Germinal center (tissue), 1 donor: ENCODE measurements at places on chromosomes 11 and 22.
A peak's percentile ranks its signal among the peaks of the same experiment; 100 is the strongest.

DNA sequence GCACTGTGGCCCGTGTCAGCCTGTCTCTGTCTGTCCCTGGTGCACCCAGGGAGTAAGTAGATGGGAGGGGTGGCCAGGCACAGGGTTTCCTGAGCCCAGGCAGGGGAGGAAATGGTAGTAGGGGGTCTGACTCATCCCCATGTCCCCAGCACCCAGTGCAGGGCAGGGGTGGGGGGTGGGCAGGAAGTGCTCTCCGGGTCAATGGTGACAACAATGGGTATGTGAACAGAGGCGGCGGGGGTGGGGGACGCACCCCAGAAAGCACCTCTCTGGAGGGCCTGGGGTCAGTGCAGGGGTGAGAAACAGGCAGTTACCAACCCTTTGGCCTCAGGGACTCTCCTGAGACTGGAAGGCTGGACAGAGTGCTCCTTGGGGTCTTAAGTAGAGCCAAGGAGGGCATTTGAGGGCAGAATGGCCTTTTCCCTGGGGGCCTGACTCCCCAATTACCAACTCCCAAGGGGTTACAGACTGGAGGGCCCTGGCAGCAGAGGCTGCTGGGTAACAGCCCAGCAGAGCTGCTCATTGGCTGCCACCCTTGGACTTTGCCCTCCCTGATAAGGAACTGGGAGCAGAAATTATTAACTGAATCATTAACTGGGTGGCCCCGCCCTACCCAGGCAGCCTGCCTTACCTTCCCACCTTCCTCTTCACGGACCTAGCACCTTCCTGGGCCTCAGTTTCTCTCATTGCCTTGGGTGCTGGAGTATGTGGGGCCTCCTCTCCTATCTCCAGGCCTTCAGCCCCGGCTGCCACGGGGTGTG, 4.2 kb downstream of the MYRF start:
- no peak for DNase-seq

- no peak for DNase-seq
Measured at GRCh38 chr11:112268406-112268805, 7.7 kb upstream of the PLET1 start.

- no peak for DNase-seq
Measured at GRCh38 chr11:76885390-76886097, 24.8 kb downstream of the ACER3 start.

GRCh38 chr22:46617207-46617985, 2.8 kb upstream of the GRAMD4 start:
- no peak for DNase-seq

- DNase-seq: no peak
Measured at GRCh38 chr11:81444297-81444696, 1289.4 kb downstream of the FAM181B start.

- DNase-seq: no peak
Measured at GRCh38 chr22:24819487-24819886, 13.5 kb downstream of the SGSM1 start.

GRCh38 chr11:64485074-64485473, 105.9 kb upstream of the SLC22A12 start:
- no peak for DNase-seq

DNA sequence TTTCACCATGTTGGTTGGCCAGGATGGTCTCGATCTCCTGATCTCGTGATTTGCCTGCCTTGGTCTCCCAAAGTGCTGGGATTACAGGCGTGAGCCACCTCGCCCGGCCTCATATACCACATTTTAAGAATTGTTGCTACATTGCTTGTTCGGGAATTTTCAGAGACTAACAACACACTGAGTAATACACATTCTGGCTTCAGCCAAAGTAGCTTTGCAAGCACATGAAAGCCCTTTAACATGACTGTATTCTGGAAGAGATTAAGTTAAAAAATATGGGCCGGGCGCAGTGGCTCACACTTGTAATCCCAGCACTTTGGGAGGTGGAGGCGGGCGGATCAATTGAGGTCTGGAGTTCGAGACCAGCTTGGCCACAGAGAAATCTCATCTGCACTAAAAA, 15.0 kb downstream of the CRTAM start:
- DNase-seq: no peak

- no peak for DNase-seq
Measured at GRCh38 chr11:12210200-12210599, 99.8 kb downstream of the MICAL2 start.

DNA sequence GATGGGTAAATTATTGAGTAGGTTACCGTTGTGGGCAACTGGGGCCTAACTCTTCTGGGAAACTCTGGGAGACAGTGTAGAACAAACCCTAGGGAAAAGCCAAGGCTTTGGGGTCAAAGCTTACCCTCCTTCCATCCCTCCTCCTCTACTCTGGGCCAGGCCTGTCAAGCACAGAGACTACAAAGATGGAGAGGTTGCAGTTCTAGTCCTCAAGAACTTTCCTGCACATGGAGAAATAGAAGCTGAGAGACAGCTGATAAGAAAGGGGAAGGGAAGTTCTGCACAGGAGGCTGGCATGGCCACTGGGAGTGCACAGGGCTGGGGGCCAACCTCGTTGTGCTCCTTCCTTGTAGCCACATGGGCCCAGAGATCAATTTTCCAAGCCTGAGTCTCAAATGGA, 67.2 kb upstream of the ALX4 start:
- DNase-seq: no peak

DNA sequence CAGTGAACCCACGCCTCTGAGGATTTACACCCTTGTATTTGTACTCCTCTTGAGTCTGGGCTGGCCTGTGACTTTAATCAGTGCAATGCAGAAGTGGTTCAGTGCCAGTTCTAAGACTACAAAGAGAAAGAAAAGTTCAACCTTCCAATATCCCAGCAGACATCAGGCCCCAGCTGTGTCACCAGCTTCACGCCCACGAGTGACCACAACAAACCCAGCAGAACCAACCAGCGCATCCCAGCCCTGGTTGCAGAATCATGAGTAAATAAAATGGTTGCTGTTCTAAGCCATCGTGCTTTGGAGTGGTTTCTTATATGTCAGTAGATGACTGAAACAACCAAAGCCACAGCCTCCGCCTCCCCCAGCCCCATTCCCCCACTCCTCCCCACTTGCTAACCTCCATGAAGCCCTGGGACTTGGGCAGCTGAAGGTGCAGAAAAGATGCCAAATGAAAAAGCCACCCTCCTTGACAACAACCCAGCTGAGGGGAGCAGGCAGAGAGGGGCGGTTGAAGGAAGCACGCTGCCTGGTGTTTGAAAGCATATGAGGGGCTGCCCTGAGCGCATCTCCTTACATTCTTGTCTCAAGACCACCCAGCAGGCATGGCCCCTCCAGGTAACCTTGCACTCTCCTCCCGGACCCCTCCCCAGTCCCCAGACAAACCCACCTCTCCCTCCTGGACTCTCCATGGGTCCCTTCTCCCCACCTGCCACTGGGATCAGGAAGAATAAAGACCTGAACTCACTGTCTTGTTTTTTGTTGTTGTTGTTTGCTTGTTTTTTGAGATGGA, 20.9 kb downstream of the TSKU start:
- no peak for DNase-seq

DNA sequence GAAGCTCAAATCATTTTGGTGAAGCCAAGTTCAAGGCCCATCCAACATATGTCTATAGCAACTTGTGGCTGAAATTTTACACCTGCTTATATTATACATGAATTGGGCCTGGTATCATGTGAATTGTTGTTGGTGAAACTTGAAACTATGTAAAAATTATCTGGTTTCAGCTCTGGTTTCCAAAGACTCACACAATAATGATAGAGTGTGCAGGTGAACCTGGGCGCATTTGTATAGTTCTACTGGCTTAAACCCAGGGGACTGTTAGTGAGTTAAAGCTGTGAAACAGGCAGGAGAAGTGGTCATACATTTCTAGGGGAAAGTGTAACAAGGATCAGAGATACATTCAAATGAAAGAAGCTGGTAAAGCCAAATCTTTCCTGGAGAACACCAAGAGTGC, 627.3 kb downstream of the METTL15 start:
- no peak for DNase-seq

- DNase-seq: no peak
Measured at GRCh38 chr22:45903355-45904135, 73.4 kb downstream of the WNT7B start.

- no peak for DNase-seq
Measured at GRCh38 chr22:35425971-35426800, 26.2 kb downstream of the MCM5 start.

- DNase-seq: no peak
Measured at GRCh38 chr22:30866811-30867271, 101.7 kb downstream of the MORC2 start.

- DNase-seq: no peak
Measured at GRCh38 chr11:75655605-75656004, 13.2 kb downstream of the MAP6 start.

GRCh38 chr11:14908214-14908880, 16.3 kb upstream of the CYP2R1 start:
- DNase-seq: peak; percentile 23

DNA sequence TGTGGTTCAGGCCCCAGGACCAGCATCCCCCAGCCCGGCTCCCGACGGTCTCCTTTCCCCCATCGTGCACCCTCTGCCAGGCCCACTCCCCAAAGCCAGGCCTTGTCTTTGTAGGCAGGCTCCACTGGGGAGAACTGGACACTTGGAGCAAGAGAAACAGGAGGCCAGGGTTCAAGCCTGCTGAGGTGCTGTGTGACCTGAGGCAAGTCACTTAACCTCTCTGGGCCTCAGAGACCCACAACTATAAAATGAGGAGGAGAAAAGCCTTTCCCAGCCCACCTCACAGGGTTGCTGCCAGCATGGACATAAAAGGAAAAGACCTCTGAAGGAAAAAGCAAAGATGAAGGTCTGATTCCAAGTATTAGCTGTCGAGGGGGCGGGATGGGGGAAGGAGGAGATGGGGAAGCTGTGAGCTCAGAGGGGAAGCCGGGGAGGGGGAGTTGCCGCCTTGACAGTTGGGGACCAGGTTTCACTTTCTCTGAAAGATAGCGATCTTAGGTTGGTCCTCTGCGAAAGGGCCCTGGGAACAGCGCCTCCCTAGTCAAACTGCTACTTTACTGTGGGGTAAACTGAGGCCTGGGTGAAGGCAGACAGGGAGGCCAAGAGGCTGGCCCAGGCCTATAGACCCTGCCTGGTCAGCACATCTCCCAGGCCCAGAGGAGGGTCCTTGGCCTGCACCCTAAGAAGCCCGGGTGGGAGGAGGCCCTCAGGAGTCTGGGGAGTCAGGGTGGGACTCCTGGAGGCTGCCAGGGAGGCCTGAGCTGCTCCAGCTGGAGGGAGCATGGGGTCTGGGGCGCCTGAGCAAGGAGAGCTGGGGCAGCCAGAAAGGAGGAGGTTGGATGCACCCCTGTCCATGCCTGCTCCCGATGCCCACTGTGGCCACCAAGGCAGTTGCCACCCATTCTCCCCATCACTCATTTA, 991 bp upstream of the OSM start:
- DNase-seq: no peak

DNA sequence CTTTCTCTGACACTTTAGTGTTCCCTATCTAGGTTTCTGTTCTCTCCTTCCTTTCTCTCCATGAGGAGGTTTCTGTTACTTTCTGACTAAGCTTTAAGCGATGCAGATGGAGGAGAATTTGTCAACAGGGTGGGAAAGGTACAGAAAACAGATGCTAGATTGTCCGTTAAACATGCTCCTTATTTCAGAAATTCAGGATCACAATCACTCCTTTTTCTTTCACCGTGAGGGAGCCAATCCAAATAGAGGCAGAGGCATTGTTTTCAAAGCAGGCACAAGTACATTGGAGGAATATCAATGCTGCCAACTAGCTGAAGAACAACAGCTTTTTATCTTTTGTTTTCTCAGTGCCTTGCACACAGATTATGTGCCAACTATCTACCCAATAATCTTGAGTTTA, 215.7 kb upstream of the FOLH1 start:
- no peak for DNase-seq

- DNase-seq: no peak
Measured at GRCh38 chr11:90465553-90465952, 242.7 kb upstream of the CHORDC1 start.

- DNase-seq: no peak
Measured at GRCh38 chr22:23079814-23080521, 9.6 kb downstream of the GNAZ start.

- no peak for DNase-seq
Measured at GRCh38 chr11:1598816-1599215, 722 bp upstream of the KRTAP5-2 start.

DNA sequence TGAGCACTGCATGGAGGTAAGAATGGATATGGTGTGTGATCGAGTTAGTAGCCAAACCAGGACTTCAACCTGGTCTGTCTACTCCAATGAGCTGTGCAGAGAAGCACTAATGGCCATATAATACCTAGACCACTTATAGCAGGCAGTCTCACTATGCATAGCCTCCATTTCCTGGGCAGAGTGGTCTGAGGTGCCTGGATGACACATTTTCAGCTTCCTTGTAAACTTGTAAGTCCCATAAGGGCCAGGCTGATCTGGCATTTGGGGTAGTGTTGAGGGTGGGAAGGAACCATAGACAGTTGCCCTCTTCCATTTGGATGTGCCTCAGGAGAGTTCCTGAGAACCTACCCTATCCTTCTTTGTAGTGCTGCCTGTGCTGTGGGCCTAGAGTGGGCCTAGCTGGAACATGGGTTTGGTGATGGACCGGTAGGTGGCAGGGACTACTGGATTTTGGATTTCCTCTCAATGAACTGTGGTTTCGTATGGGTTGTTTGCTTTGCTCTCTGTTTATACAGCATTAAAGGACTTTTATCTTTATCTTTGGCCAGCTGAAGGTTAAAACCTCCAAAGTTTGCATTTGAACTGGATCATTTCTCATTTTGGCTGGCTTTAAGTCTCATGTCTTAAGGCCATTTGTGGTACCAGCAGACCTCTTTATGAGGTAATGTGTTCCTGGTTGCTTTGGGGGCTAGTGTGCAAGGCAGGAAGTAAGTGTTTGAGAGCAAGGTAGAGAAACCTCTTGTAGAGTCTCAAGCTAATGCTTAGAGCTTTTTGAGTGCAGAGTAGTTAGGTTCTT, 86.9 kb downstream of the STIM1 start:
- no peak for DNase-seq

- peak; percentile 57 for DNase-seq
Measured at GRCh38 chr22:41925783-41926460, 684 bp downstream of the TNFRSF13C start.
